ENCODE measurements at places on chromosomes 7 and 10.

DNA sequence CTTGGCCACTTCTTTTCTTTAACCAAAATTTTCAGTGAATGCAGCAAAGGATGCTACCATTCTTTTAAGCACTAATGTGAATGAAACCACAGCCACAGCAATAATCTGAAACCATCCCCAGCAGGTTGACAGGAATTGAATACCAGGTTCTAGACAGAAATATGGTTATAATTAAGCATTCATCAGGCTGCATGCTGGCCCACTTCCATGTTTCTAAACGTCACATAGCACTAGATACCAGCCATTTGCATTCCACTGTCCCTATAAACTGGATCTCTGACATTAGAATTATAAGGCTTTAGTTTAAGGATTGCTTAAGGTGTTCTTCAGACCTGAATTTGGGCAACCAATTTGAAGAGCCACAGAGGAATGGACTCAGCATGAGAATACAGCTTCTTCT lies 340.8 kb upstream of the KLF6 start:
- no peak overlapping the region for H3K4me3 ChIP-seq
- no peaks in the 10 kb centered on the region for H3K27me3 ChIP-seq
- H3K4me1 ChIP-seq: peaks cover 22% of the 10 kb centered on the region
- DNase-seq: no peak

GRCh38 chr7:105198223-105198622 lies 184.2 kb downstream of the KMT2E start:
- no peak overlapping the region for H3K4me3 ChIP-seq
- DNase-seq: peak; percentile 4
- no peak overlapping the region for H3K27ac ChIP-seq
- no peaks in the 10 kb centered on the region for H3K27me3 ChIP-seq
- H3K36me3 ChIP-seq: peaks cover 5% of the 10 kb centered on the region
- H3K4me1 ChIP-seq: no peaks in the 10 kb centered on the region

DNA sequence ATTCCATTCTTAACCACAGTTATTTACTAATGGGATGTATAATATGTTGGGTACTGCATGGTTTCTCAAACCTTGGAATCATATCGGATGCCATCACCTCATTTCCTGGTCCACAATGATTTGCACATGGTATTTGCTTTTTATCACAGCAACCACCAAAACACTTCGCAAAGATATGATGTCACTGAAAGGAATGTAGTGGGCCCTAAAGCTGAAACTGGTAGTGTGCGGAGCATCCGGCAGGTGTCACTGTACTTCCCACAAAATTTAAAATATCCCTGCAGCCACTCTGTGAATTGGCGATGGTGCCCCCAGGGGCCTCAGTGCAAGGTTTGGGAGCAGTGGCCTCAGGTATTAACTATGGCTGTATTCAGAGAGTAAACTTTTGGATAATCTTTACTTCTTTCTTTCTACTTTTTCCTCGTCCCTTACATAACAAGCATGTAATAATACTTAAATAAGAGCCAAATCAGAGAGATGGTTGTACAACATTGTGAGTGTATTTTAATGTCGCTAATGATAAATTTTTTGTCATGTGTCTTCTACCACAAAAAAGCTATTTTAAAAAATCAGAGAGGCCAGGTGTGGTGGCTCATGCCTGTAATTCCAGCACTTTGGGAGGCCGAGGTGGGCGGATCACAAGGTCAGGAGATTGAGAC lies 66.2 kb downstream of the FAM241B start:
- no peaks in the 10 kb centered on the region for H3K36me3 ChIP-seq
- peak overlapping the region; percentile 17 for H3K27ac ChIP-seq
- no peak overlapping the region for H3K4me3 ChIP-seq
- H3K4me1 ChIP-seq: peaks cover 7% of the 10 kb centered on the region
- H3K27me3 ChIP-seq: peaks cover 17% of the 10 kb centered on the region

DNA sequence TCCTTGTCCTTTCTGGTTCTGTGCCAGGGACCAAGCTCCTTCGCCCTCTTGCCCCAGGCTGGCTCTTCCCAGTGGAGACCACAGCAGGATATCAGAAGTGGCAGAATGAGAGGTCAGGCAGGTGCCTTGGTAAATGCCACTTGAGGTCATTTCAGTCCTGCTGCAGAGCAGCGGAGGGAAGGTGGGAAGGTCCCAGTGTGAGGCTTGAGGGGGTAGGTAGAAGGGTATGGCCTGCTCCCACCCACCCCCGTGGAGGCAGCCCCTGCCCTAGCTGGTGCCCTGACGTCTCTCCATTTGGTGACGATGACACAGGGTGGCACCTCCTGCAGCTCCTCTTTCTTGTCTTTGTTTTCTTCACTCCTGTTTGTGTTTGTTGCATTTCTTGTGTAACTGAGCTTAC lies 538.8 kb downstream of the TCERG1L start:
- no peaks in the 10 kb centered on the region for H3K36me3 ChIP-seq
- H3K27me3 ChIP-seq: no peaks in the 10 kb centered on the region
- no peak overlapping the region for H3K4me3 ChIP-seq
- no peaks in the 10 kb centered on the region for H3K4me1 ChIP-seq

GRCh38 chr7:47153576-47153975 lies 428.3 kb downstream of the TNS3 start:
- no peaks in the 10 kb centered on the region for H3K36me3 ChIP-seq
- H3K27ac ChIP-seq: no peak overlapping the region
- H3K4me3 ChIP-seq: no peak overlapping the region
- no peaks in the 10 kb centered on the region for H3K27me3 ChIP-seq
- H3K4me1 ChIP-seq: peaks cover 11% of the 10 kb centered on the region

- DNase-seq: peak; percentile 69
- H3K27me3 ChIP-seq: peaks cover 29% of the 10 kb centered on the region
- no peaks in the 10 kb centered on the region for H3K36me3 ChIP-seq
Measured at GRCh38 chr7:148264933-148265557, 325.5 kb upstream of the C7orf33 start.

DNA sequence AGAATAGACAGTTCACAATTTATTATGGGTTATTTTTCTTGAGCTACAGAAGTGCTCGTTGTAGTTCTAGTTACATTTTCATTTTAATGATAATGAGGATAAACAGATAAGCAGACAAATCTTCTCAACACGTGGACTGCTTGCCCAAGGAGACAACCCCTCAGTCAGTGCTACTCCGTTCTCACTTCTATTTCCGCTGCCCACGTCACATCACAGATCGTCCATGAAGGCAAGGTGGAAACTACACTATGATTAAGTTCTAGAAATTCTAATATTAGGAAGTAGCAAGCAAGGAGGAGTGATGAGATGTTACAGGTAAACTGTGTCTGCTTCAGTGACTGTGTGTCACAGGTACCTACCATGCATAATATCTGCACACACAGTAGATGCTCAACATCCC lies 210.5 kb downstream of the CHCHD3 start:
- no peaks in the 10 kb centered on the region for H3K36me3 ChIP-seq
- H3K27me3 ChIP-seq: no peaks in the 10 kb centered on the region
- no peak overlapping the region for H3K4me3 ChIP-seq
- H3K27ac ChIP-seq: no peak overlapping the region

DNA sequence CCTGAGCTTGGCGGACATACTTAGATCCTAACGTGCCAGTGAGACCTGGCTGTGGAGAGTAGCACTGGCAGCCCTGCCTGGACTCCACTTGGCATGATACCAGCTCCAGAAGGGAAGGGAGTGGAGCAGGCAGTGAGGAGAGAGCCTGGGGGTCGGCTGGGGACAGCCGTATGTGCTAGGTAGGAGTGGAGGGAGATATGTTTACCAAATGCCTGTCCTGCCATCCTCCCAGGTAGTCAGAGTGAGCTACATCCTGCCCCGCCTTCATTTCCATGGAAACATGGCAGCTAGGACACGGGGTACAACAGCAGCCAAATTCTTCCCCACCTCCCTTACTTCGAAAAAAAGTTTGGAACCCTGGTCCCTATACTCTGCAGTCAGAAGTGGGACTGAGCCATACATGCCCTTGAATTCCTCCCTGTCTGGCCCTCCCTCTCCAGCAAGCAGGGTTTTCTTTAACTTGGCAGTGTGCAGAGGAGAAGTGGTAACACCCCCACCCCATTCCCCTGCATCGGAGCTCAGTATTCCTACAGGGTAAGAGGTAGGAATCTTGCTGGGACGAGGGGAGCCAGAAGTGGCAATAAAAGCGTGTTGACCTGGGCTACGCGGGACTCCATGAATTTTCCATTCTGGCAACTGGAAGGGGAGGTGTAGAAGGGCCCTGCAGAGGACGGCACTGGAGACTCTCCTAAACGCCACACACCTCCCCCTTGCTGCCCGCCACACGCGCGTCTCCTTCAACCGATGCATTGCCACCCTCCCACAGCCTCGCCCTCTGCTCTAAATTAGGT lies 20.0 kb upstream of the SMO start:
- no peaks in the 10 kb centered on the region for H3K27me3 ChIP-seq
- H3K4me3 ChIP-seq: no peak overlapping the region
- DNase-seq: no peak

DNA sequence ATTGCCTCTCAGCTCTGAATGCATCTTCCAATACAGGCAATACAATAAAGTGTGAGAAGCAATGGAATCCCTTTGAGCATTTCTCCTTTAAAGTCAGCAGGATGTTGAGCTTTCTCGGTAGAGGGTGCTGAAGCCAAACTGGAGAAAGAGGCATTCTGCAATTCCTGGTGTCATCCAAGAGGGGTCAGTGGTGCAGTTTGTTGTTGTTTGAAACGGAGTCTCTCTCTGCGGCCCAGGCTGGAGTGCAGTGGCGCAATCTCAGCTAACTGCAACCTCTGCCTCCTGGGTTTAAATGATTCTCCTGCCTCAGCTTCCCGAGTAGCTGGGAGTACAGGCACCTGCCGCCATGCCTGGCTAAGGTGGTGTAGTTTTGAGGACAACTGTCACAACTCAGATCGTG lies 486.5 kb downstream of the CALN1 start:
- no peak overlapping the region for H3K27ac ChIP-seq
- H3K36me3 ChIP-seq: no peaks in the 10 kb centered on the region
- no peak overlapping the region for H3K4me3 ChIP-seq
- no peak for DNase-seq
- H3K4me1 ChIP-seq: no peaks in the 10 kb centered on the region

- H3K4me3 ChIP-seq: no peak overlapping the region
- no peaks in the 10 kb centered on the region for H3K27me3 ChIP-seq
- no peak overlapping the region for H3K27ac ChIP-seq
- H3K36me3 ChIP-seq: no peaks in the 10 kb centered on the region
- no peak for DNase-seq
Measured at GRCh38 chr10:119368991-119369869, 161.9 kb downstream of the GRK5 start.

GRCh38 chr7:117630907-117631564 lies 151.2 kb downstream of the CFTR start:
- H3K27ac ChIP-seq: no peak overlapping the region
- no peaks in the 10 kb centered on the region for H3K4me1 ChIP-seq
- no peak for DNase-seq

- peaks cover 76% of the 10 kb centered on the region for H3K27me3 ChIP-seq
- H3K27ac ChIP-seq: no peak overlapping the region
- no peak overlapping the region for H3K4me3 ChIP-seq
- H3K4me1 ChIP-seq: peaks cover 12% of the 10 kb centered on the region
- no peaks in the 10 kb centered on the region for H3K36me3 ChIP-seq
Measured at GRCh38 chr10:78386509-78386908, 352.8 kb downstream of the RPS24 start.
